A549 treated with Mapracorat at 1 μM for 4 hours (cell line): ENCODE measurements at places on chromosomes 3 and 15. TPM values are rescaled to one million over a fixed set of nuclear protein-coding genes. Genes with fewer than 3 reads are reported as not detected.

Gene KBTBD13
- total RNA-seq = not detected in 5 replicates

Gene LRRC3B
- total RNA-seq = not detected in 5 replicates

Gene NSUN3
- total RNA-seq = 5.1 to 7.7 TPM (median 6.0 TPM) in 5 replicates

Gene AADACL2
- total RNA-seq = not detected in 5 replicates

Gene AP2M1
- 296 to 311 TPM (median 303 TPM) in 5 replicates for total RNA-seq

Gene CD80
- not detected in 5 replicates for total RNA-seq

Gene IL17RC
- 25.4 to 34.2 TPM (median 31.6 TPM) in 5 replicates for total RNA-seq

Gene MAP2K1
- 89.3 to 134 TPM (median 128 TPM) in 5 replicates for total RNA-seq

Gene ALDH1A3
- 15.1 to 16.5 TPM (median 15.9 TPM) in 5 replicates for total RNA-seq

Gene TRIM42
- not detected in 5 replicates for total RNA-seq

Gene CNTN4
- not detected in 5 replicates for total RNA-seq

Gene C2CD4A
- total RNA-seq = 0.06 to 0.27 TPM (median 0.16 TPM) in 5 replicates

Gene NSMCE3
- 13.7 to 15.5 TPM (median 14.5 TPM) in 5 replicates for total RNA-seq

Gene B3GNT5
- total RNA-seq = 21.6 to 28.2 TPM (median 26.8 TPM) in 5 replicates

Gene BCHE
- 0.52 to 1.1 TPM (median 0.86 TPM) in 5 replicates for total RNA-seq
